Stimulated activated CD4-positive, alpha-beta T cell treated with anti-CD3 and anti-CD28 coated beads, TNF-alpha, amount 100 ng/mL, for 4 hours (primary cell): ENCODE measurements at places on chromosomes 4 and X.

GRCh38 chrX:110322603-110323002 is 4.7 kb upstream of the AMMECR1 start:
- no peak for DNase-seq

DNA sequence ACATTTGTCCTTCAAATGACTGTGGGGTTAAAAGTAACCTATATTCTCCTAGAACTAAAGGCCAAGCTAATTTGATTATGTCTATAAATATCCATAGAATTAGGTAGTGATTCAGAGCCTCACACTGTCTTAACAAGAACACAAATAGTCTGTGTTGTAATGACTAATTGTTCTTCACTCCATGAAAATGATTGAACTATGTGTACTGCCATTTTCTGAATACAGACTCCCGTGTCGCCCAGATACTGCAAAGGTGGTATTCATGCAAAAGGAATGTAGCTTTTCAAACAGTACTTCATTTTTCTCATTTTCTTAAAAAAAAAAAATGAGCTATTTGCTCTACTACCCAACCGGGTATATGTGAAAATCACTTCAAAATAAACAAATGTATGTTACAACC is 11.3 kb upstream of the PHKA2 start:
- DNase-seq: no peak

GRCh38 chr4:16693641-16694040 is 204.8 kb downstream of the LDB2 start:
- DNase-seq: no peak

GRCh38 chr4:87353592-87353991 is 30.9 kb upstream of the HSD17B13 start:
- DNase-seq: no peak

DNA sequence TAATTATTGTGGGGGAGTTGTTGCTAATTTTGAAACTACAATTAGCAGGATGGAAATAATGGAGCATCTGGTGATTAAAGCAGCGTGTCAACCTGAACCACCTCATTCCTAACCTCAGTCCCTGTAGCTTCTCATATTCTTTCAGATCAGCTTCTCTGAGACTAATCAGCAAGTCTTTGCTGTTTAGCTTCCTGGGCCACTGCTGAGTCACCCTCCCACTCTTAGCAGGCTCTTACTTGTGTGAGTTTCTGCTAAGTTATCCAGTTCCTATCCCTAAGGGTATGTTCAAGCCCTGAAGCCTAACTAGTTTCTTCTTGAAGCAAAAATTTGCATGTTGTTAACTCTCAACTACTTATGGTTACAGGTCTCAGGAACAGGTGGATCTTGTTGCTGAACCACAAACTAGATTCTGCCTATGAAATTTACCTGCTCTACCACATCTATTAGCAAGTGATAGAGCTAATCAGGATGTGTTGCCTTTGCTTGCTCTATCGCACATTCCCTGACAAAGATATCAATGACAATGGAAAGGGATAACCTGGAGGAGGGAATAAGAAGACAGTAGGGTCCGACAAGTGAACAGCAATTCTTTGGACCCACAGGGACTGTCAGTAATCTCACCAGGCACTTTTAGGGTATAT is 134.2 kb downstream of the EIF4E start:
- DNase-seq: peak; percentile 3

GRCh38 chr4:27059446-27059845 is 198.8 kb downstream of the STIM2 start:
- no peak for DNase-seq

DNA sequence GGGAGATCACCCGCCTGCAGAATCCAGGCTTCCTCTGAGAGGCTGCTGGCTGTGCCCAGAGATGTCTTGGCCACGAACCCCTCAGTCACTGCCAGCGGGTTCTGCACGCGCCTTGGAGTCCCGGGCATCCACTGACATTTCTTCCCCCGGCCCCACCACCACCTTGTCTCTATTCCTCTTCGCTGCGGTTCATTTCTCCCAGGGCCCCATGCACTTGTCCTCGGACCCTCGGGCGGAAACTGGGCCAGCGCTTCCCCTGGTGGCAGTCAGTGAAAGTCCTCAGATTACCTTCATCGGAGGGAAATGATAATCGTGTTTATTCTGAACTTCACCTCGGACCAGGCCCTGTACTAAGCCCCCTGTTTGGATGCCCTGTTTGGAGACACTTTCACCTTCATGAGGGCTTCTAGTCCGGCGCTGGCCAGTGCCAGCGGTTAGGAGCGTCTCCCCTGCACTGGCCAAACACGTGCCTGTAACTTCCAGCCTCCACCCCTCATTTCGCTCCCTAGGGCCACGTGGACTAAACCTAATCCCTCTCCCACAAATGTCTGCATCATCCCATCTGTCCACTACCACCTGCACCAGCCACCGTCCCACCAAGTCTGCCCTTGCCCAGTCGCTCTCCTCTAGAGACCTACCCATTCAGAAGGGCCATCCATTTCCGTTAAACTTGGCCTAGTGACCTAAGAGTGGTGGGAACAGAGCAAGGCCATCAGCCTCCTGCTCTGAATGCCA is 82.0 kb downstream of the DCTD start:
- no peak for DNase-seq

DNA sequence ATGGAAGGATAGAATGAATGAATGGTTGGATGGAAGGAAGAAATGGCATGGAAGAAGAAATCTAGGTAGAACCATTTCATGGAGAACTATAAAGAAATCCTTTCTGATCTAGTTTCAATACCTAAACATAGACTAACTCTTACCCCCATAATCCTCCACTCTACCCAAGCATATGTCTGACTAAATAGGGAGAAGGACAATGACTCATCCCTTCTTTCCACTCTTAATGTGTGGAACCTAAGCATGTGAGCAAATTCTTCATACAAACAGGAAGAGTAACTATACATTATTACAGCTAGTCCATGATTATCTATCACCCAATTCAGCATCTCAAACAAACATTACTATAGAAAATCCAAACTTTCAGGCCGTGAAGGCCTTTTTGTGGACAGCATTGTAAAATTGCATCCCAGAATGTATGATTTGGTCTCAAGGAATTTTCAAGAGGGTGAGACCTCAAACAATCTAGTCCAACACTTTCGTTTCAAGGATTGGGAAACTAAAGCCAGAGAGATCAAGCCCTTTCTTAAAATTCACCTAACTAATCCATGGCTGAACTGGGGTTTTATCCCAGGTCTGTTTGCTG is 11.2 kb downstream of the C1QTNF7 start:
- DNase-seq: no peak

GRCh38 chr4:186695392-186695791 is 28.3 kb downstream of the FAT1 start:
- no peak for DNase-seq

GRCh38 chr4:177596035-177596434 is 153.8 kb upstream of the AGA start:
- DNase-seq: no peak

GRCh38 chrX:68413254-68413653 is 20.0 kb downstream of the OPHN1 start:
- DNase-seq: no peak

DNA sequence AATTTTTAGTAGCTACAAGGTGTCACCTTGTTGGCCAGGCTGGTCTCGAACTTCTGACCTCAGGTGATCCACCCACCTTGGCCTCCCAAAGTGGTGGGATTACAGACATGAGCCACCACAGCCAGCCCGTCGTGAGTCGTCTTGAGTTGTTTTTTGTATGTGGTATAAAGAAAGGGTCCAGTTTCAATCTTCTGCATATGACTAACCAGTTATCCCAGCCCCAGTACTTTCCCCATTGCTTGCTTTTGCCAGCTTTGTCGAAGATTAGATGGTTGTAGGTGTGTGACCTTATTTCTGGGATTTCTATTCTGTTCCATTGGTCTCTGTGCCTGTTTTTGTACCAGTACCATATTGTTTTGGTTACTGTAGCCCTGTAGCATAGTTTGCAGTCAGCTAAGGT is 105.9 kb downstream of the OR13H1 start:
- no peak for DNase-seq

GRCh38 chr4:146465628-146466027 is 56.1 kb downstream of the SLC10A7 start:
- DNase-seq: no peak

- DNase-seq: no peak
Measured at GRCh38 chr4:179605196-179605595, 2163.0 kb upstream of the AGA start.

- no peak for DNase-seq
Measured at GRCh38 chr4:57055886-57056285, 54.3 kb downstream of the IGFBP7 start.

DNA sequence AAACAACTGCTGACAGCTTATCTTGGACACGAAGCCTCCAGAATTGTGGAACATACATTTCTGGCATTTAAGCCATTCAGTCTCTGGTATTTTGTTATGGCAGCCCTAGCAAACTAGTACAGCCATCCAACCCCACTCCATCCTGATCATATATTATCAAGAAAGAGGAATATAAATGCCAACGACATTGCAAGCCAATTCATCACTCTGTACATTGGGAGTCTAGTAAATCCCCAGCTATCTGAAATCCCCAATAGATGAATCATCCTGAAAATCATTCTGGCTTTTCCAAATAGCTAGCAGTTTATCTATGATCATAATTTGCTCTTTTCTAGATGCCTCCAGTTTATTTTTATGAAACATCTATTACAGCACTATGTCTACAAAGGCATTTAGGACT is 41.1 kb downstream of the FRMD7 start:
- DNase-seq: no peak

DNA sequence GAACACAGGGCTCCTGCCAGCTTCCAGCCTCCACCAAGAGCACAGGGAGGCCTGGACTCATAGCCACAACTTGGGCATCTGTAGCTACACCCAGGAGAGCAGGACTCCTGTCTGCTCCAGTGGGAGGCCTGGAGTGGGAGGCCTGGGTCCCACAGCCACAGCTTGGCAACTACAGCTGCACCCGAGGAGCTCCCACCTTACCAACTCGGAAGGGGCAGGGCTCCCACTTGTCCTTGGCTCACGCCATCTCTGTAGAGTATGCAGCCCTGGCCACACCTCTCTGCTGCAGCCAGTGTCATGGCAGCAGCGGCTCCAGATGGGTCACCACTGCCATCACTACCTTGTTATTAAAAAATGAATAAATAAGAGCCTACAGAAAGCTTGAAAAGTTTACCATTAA is 45.5 kb downstream of the ARAP2 start:
- no peak for DNase-seq

DNA sequence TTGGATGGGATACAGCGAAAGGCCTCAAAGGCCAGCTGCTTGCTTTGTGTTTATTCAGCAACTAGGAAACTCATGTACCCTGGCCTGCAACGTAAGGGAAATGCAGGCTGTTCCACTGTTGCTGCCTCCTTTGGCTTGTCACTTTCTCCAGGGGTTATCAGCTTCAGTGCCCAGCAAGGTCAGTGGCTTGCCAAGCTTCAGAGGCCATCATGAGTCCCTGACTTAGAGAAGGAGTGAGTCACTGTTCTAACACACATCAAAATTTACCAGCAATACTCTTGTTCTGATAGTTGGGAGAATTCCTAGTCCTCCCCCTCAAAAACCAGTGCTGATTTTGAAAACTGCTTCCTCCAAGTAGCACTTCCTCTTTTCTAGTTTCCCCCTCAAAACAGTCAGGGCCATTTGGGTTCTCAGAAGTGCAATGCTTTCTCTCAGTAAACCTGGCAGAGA is 250.8 kb downstream of the ARHGAP24 start:
- no peak for DNase-seq

GRCh38 chrX:93985344-93986307 is 311.6 kb downstream of the FAM133A start:
- no peak for DNase-seq

GRCh38 chr4:158810487-158811215 is 41.8 kb downstream of the FNIP2 start:
- no peak for DNase-seq

DNA sequence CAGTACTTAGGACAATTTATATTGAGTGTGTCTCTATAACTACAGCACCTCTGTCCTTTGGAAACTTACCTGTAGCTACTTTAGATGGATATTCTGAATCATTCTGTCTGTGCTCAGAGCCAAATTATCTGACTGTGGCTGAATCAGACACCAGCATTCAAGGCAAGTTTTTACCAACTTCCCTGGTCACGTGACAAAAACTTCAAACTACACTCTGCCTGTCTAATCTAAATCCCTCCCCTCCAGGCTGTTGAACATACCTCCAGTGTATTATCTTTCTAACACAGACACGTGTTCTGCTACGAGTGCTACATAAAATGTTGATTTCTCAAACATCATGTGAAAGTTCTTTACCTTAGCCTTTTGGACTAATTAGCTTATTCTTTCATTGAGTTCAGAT is 641.2 kb upstream of the CPEB2 start:
- no peak for DNase-seq

GRCh38 chr4:138972956-138973801 is 42.4 kb upstream of the NOCT start:
- no peak for DNase-seq

DNA sequence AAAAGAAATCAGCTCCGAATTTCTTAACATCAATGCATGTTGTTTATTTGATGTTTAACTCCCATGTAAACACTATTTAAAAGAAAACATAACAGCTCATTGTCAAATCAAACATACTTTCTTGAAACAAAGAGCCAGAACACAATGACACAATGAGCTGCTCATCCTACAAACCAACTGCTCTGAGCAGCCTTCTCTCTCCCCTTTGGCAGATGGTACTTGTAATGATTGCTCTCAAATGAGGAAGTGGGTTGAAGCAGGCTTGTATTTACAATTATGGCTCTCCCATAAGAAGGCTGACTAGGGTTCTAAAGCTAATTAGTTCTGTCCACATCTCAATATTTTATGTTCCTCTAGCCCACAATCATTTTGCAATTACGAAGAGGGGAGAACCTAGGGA is 637.8 kb upstream of the ADGRL3 start:
- no peak for DNase-seq

DNA sequence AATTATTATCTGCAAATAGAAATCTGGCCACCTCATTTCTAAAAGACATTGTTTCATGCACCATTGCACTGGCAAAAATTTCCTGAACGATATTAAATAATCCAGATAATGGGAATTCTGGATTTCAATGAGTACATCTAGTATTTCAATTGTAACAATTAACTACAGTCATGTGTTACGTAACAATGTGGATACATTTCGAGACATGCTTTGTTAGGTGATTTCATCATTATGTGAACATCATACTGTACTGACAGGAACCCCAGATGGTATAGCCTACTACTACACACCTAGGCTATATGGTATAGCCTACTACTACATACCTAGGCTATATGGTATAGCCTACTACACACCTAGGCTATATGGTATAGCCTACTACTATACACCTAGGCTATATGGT is 14.8 kb downstream of the LAMTOR3 start:
- no peak for DNase-seq

DNA sequence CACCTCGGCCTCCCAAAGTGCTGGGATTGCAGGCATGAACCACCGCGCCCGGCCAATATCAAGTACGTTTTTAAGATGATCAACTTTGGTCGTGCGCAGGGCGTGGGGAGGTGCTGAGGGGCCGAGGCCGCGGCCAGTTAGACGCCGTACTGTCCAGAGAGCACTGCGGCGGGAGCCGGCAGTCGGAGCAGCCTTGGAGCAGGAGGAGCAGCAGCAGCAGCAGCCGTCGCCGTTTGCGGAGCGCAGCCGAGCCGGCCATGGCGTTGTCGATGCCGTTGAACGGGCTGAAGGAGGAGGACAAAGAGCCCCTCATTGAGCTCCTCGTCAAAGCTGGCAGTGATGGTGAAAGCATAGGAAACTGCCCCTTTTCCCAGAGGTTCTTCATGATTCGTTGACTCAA is 8.5 kb upstream of the USP9X start:
- no peak for DNase-seq

GRCh38 chrX:70527053-70527452 is 82.4 kb downstream of the DLG3 start:
- DNase-seq: no peak

- DNase-seq: no peak
Measured at GRCh38 chrX:10702031-10702430, 81.6 kb upstream of the MID1 start.

- DNase-seq: peak; percentile 26
Measured at GRCh38 chr4:186587416-186588018, 32.1 kb upstream of the MTNR1A start.
